ENCODE measurements at places on chromosomes 11 and 22. TPM values are rescaled to one million over a fixed set of nuclear protein-coding genes. Genes with fewer than 3 reads are reported as not detected.

Gene LRRC10B
- total RNA-seq, result 0.98 TPM

DNA sequence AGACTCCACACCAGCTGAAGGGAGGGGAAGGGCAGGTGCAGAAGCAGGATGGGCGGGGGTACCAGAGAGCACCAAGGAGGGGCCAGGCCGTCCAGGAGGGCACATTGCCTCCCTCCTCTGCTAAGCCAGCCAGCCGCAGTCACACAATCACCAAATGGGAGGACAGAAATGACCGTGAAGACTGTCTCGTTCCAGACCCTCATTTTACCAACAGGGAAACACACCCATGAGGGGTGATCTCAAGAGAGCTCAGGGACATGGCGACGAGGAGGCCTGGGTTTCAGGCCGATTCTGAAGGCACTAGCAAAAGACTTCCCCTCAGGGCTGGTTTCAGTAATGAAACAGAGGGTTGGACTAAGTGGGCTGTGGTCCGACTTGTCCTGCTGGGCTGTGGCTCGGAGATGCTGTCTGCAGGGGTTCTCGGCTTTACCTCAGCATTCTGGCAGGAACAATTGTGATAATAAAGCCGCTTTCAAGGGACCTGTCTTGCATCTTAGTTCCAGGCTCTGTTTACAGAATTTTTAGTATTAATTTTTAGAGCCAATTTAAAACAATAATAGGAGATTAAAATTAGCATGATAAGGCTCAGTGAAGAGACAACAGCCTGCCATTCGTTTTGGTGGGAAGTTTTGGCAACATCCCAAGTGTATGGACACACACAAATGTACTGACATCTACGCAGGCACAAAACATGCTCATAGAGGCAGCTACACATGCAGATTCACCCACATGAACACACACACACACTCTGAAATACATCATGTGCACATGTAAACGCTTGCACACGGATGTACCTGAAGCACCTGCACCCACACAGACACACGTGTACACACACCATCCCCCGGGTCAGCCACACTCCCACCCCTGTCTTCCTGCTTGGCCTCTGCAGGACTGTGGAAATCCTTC lies 2.0 kb upstream of the B3GAT1 start:
- DNase-seq, result no peak

DNA sequence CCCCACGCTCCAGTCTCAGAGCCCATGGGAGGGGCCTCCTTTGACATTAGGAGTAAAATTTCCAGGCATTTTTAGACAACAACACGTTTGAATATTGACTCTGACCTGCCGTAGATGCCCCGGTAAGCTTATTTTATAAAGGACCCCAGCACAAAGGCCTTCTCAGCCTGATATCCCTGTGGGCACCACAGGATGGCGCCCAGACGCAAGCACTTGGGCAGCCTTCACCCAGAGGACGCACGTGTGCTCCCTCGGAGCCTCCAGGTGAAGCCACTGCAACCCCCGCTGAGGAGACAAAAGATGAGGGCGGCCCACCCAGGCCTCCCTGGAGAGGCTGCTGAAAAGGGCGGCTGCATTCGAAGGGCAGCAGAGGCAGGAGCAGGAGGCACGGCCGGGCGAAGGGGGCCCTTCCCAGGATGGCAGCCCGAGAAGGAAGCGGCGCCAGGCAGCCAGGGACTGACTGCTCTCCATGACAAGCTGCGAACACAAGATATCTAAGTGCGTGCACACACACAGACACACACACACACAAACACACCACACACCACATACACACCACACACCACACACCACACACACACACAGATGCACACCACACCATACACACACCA lies 15.2 kb upstream of the TH start:
- no peak for DNase-seq

Gene ZP1
- total RNA-seq, result 0.85 TPM

Gene OR6A2
- 0.18 TPM for total RNA-seq

DNA sequence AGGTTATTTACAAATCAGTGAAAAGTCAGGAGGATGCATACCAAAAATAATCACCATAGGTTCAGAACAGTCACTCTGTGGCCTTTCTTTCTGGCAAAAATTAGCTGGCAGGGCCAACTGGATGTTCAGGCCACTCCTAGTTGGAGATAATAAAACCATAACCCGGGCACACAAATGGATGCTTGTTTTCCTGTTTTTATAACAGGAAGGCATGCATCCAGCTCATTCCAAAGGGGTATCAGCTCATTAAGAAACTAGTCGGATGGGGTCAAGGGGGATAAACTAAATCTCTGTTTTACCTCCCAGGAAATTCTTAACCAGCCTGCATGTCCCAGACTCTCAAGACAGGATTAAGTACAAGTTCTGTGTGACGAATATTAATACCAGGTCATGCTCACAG lies 81.0 kb downstream of the FBXO7 start:
- no peak for DNase-seq

Gene OR52I2
- not detected for total RNA-seq

DNA sequence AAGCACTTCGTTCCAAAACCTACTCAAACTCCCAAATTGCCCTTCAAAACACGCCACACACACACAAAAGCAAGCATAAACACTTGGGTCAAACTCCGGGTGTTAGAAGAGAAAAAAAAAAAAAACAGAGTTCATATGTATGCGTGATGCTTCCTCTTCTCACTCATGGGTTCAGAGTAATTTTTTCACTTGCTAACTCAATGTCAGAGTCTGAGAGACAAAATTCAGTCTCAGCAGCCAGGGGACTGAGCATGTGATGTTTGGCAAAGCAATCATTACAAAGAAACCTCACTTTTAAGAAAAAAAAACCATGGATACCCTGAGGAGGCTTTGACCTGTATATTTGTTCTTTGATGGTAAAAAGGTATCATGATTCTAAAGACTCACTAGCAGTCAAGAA lies 461.7 kb downstream of the NTM start:
- no peak for DNase-seq

GRCh38 chr11:121777056-121777455 lies 324.3 kb upstream of the SORL1-AS1 start:
- no peak for DNase-seq

- no peak for DNase-seq
These were observed 91.1 kb downstream of the MYO18B start for GRCh38 chr22:25833091-25833490.

- peak; percentile 86 for DNase-seq
These were observed 28.7 kb downstream of the RPL3 start for GRCh38 chr22:39290724-39291161.

GRCh38 chr22:49370627-49371301 lies 456.9 kb downstream of the BRD1 start:
- DNase-seq, result peak; percentile 33

- no peak for DNase-seq
These were observed 98.9 kb upstream of the ISX start for GRCh38 chr22:34966980-34967565.

Gene CSF2RB
- 10.1 TPM for total RNA-seq

DNA sequence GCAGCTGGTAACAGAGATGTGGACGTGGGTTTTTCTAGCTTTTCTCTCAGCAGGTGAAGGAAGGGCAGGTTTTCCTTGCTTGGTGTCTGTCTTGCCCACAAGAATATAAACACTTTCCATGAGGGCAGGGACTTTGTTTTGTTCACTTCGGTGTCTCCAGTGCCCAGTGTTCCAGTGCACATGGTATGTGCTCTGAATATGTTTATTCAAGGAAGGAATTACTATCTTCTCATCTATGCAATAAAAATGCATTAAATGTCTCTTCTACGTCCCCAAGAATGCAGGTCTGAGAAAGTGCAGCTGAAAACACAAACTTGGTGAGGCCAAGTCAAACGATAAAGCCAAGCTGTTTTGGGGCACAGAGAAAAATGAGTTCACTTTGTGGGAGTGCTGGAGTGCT lies 56.3 kb upstream of the PLET1 start:
- DNase-seq, result no peak

- DNase-seq, result no peak
These were observed 2.1 kb downstream of the CSNK1E start for GRCh38 chr22:38314933-38315822.

DNA sequence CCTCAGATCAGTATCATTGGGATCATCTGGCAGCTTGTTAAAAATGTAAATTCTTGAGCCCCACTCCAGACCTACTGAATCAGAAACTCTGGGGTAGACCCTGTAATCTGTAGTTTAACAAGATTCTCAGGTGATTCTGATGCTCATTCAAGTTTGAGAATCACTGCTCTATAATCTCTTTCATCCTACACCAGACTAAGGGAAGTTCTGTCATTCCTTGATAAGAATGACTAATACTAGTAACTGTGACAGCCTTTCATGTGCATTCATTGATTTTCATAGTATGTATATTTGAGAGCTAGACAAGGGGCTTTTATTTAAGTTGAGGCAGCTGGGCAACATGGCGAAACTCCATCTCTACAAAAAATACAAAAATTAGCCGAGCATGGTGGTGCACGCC lies 30.0 kb downstream of the NAT10 start:
- DNase-seq, result no peak

- DNase-seq, result peak; percentile 53
These were observed 125.7 kb upstream of the C11orf58 start for GRCh38 chr11:16612566-16613261.

Gene MPEG1
- 18.0 TPM for total RNA-seq

Gene EMID1
- total RNA-seq, result 3.7 TPM

Gene SLC22A8
- total RNA-seq, result not detected

Gene CSNK2A3
- total RNA-seq, result 2.1 TPM

GRCh38 chr11:120842195-120842594 lies 181.7 kb upstream of the TBCEL start:
- DNase-seq, result no peak

DNA sequence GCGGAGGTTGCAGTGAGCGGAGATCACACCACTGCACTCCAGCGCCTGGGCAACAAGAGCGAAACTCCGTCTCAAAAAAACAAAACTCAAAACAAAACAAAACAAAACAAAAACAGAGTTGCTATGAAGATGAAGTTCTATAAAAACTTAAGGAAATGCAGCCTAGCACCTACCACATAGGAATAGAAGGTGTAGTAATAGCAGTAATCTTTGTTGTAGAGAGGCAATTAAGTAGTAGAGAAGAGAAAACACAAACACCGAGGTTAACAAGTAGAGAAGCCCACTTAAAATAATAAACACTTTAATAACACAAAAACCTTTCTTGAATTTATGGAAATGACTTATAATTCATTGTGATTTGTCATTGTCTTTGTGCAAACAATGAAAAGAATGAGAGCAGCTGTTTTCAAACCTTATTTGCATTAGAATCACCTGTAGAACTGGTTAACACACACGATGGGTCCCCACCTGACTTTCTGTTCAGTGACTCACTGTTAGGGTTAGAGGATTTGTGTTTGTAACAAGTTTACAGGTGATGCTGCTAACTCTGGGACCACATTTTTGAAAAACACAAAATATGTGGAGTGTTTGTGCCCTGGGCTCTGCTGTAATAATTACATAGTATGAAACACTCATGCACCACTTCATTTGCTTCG lies 43.1 kb downstream of the TYR start:
- no peak for DNase-seq

Gene NCR3LG1
- total RNA-seq, result 2.1 TPM

DNA sequence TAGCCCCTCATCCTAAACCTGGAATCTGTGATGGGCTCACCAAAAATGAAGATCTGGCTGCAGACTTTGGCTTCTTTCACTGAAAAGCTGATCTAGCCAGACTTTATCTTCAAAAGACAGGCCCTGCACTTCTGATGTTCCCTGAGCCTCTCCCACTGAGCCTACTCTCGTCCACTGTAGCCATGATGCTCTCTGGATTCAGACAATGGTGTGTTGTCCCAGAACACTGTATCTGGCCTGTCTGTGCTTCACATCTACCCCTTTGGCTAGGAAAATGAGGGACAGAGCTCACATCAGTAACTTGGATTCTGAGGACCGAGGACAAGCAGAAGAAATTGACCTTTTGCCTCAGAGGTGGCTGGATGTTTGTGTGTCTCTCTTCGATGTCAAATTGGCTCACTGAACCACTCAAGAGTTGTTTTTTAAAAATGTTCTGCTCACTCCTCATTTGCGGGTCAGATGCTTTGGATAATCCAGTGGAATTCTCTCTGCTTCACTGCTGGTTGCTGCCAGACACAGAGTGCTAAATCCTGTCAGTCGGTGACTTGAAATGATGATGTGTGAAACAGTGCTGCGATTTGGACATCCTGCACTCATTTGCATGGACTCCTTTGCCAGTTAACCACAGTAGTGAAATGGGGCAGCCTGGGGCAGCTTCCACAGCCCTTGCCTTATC lies 67.5 kb downstream of the ARFGAP2 start:
- no peak for DNase-seq

Gene BBOX1
- total RNA-seq, result 0.45 TPM

GRCh38 chr11:6391537-6392134 lies 1.4 kb downstream of the SMPD1 start:
- no peak for DNase-seq

- DNase-seq, result no peak
These were observed 131.1 kb downstream of the RASSF10 start for GRCh38 chr11:13140028-13140870.

- DNase-seq, result no peak
These were observed 25.9 kb downstream of the RBX1 start for GRCh38 chr22:40976866-40977700.

- no peak for DNase-seq
These were observed 29.0 kb downstream of the ANKRD42 start for GRCh38 chr11:83222499-83222898.

DNA sequence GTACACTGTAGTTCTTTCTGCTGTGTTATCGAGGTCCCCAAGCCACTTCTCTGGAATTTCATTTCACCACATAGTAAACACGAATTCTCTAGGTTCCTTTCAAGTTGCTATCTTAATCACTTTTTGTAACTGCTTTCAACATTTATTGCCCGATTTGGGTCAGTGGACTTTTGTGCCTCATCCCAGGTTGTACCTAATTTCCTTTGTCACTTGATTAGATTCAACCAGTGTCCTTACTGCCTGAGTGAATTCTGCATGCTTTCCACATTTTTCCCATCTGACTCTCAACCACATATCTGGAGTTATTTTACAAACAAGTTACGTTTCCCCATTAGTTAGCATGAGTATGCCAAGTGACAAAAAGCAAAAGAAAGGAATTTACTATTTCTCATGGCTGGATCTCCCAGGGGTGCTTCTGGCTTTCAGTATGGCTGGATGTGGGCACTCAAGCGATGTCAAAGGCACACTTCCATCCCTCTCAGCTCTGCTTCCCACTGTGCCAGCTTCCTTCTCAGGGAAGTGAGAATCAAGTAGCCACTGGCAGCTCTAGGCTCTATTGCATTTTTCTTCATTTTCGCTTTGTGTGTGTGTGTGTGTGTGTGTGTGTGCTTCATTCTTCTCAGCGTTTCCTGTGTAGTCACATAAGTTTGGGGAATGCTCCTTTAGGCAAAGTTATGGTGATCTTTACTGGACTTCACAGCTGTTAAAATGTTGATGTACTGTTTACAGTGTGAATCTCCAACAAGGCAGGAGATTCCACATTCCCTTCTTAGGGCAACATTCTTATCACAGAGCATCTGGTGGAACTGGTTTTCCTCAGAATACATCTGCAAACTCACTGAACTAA lies 128.9 kb downstream of the DBX1 start:
- no peak for DNase-seq

GRCh38 chr11:123163621-123164020 lies 31.4 kb downstream of the CLMP start:
- no peak for DNase-seq

- DNase-seq, result no peak
These were observed 172.7 kb downstream of the FAT3 start for GRCh38 chr11:92397221-92397755.

Data from sciatic nerve (tissue), 2 donors.